ENCODE measurements at places on chromosomes 6 and 20.

GRCh38 chr6:11389977-11390376, 147.6 kb upstream of the TMEM170B start:
- DNase-seq, result no peak

- peak; percentile 57 for DNase-seq
Measured at GRCh38 chr20:58650181-58650775, 805 bp upstream of the STX16 start.

- DNase-seq, result peak; percentile 51
Measured at GRCh38 chr6:3284436-3284876, 25.7 kb downstream of the PSMG4 start.

DNA sequence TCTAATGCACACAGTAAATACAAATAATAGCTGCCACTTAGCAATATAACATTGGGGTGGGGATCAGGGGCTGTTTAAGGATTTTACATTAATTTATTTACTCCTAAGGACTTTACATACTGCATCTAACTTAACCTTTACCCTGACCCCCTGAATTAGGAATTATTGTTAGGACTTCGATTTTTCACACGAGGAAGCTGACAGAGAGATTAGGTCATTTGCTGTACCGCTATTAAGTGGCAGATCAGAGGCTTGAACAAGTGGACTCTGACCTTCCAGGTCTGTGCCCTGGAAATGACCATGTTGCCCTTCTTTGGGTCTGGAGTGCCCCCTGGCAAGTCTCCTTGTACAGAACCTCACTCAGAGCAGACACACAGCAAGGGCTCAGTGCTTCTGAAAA, 5.2 kb upstream of the ELMO2 start:
- DNase-seq, result no peak

- no peak for DNase-seq
Measured at GRCh38 chr20:9147547-9148024, 78.7 kb downstream of the PLCB4 start.

DNA sequence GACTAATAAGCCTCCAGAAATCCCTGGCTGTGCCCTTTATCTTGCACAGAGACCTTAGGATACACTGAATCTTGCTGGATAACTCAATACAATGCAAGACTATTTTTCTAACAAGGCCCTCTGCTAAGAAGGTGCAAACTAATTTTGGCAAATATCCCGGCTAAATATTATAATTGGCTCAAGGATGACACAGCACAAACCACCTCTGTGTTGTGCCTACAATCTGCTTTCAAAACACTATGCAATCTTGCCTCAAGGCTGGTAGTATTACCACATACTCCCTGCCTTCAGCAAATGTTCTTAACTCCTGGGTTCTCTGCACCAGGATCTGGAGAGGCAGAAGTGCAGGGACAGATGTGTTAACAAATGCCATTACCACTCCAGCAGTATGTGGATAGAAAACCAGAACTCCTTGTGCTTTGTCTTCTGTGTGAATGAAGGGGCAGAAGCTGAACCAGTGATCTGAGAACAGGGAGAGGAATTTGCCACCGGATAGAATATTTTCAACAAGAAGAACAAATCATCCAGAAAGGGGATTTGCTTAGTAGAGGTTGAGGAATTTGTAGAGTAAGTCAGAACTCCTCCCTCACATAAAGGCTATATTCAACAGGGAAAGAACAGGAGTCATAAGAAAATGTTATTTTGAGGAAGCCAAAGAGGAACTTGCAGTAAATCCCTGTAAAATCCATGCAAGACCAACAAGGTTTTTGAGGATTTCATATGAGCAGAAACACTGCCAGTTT, 74.1 kb upstream of the SLC4A11 start:
- no peak for DNase-seq

DNA sequence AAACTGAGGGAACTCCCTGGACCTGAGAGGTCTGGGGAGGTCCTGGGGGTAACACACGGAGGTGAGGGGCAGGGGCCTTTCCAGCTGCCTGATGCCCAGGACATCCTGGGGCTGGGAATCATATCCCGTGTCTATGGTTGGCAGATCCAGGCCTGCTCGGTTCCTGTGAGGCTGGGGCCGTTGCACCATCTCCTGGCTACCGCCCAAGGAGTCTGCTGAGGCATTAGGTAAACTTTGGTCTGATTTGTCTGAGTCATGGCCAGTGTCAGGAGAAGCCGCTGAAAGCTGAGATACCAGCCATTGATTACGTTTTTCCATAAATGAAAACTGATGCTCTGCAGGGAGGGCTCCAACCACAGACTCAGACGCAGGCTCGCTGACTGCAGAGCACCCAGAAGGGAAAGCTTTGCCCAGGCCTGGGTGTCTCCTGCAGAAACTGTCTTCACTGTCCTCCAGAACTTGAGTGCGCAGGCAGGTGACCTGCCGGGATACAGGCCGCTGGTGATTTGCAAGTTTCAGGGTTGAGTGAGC, 14.2 kb downstream of the TRAF3IP2 start:
- peak; percentile 90 for DNase-seq

GRCh38 chr20:59482351-59483187, 121.8 kb upstream of the PHACTR3 start:
- DNase-seq, result no peak

- peak; percentile 97 for DNase-seq
Measured at GRCh38 chr20:45890985-45891983, at the start of the genes CTSA and NEURL2. Gene CTSA (plus strand): TSS chr20:45891335. CDS start chr20:45891569, 234 bp downstream. Gene NEURL2 (minus strand): TSS chr20:45891208. CDS start chr20:45890991, 217 bp downstream.

DNA sequence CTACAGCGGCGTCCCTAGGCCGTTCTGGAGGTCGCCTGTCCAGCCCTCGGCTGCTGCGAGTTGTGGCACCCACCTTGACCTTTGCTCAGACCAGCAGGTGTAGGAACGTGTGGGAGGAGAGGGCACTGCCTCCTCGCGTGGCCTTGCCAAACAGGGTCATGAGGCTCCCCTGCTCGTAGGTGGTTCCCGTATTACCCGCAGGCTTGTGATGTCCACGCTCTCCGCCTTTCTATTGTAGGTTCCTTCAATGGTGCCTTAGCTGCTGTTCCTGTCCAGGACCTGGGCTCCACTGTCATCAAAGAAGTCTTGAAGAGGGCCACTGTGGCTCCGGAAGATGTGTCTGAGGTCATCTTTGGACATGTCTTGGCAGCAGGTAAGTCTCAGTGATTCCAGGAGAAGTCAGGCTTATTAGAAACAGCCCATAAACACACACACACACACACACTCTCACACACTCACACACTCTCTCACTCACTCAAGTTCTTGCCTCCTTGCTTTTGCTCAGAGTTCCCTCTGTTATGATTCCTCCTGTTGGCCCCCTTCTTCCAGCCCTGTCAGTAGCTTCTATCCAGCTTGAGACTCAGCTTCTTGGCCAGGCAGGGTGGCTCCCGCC, 942 bp downstream of the ACAT2 start:
- no peak for DNase-seq

GRCh38 chr20:3199976-3200755, 4.3 kb downstream of the DDRGK1 start:
- DNase-seq, result no peak

- DNase-seq, result no peak
Measured at GRCh38 chr6:159008656-159009288, 8.8 kb upstream of the RSPH3 start.

- no peak for DNase-seq
Measured at GRCh38 chr6:100121854-100122609, 128.0 kb upstream of the MCHR2 start.

- DNase-seq, result no peak
Measured at GRCh38 chr6:122404444-122404843, 5.0 kb downstream of the HSF2 start.

- no peak for DNase-seq
Measured at GRCh38 chr20:36313926-36314325, 7.8 kb downstream of the DLGAP4 start.

DNA sequence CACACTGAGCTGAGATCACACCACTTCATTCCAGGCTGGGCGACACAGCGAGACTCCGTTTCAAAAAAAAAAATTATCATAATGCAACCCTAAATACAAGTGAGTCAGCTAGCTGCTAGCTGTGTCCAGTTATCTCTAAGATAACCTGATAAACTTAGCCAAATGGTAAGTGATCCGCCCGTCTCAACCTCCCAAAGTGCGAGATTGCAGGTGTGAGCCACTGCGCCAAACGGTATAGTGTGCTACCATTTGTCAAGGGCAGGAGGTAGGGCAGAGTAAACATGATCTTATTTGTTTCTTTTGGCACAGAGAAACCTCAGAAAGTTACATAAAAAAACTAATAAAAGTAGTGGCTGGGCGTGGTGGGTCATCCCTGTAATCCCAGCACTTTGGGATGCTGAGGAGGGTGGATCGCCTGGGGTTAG, 4.7 kb upstream of the C6orf132 start:
- DNase-seq, result no peak

- no peak for DNase-seq
Measured at GRCh38 chr6:68473433-68474210, 161.5 kb upstream of the ADGRB3 start.

DNA sequence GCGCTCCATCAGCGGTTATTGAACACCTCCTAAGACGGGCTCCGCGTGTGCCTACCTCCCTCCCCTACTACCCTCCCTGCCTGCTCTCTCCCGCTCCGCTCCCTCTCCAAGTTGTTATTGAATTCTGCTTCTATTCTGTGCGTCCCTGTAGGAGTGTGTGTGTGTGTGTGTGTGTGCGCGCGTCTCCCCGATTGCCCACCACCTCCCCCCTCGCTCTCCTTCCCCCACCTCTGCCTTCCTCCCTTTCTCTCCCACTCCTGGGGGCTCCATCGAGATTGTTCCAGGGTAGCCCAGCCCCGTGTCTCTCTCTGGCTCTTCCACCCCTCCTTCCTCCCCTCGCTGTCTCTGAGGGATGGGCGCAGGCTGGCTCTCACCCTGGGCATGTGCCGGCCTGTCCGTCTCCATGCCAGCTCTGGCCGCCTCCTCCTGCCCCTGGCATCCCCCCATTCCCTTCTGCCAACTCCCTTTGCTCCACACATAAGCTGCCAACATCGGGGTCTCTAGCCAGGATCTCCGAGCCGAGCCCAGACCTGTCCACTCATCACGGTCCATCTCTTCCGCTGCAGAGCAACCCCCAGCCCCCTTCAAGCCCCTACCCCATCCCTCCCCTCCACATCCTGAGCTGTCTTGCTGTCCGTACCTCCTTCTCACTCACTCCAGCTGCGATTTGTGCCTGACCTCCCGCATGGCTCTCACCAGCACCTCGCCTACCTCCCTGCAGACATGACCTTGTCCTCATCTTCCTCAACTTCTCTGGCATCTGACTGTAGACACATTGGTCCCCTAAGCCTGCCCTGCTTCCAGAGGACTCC, 68.5 kb downstream of the SRC start:
- no peak for DNase-seq

GRCh38 chr6:5518936-5519491, 257.7 kb downstream of the FARS2 start:
- no peak for DNase-seq

GRCh38 chr20:57514273-57514751, 10.6 kb downstream of the CTCFL start:
- DNase-seq, result peak; percentile 67

DNA sequence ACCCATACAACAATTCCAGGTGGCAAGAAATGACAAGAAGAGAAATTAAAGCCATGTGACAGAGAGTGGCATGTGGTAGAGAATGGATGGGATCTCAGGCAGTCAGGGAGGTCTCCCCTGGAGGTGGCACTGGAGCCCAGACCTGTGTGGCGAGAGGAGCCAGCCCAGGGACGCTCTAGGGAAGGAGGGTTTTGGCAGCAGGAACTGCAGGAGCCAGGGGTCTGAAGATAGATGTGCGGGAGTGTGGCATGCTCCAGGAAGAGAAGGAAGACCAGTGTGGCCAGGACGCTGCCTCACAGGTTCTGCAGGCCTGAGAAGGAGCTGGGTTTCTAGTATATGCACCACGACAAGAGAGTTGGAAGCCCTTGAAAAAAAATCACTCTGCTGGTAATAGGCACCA, 45.1 kb downstream of the SPATA2 start:
- no peak for DNase-seq

DNA sequence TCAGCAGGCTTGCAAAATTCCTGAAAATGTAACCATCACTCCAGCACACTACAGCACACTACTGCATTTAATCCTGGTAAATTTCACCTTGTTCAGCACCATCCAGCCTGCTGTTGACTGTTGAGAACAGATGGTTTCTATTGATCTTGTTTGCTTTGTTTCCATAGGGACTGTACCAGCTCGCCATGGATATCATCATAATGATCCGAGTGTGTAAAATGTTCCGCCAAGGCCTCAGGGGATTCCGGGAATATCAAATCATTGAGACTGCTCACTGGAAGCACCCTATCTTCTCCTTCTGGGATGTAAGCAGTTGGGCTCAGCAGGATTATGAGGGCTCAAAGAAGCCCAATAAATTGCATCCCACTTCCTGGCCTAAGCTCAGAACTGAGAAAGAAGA, 4.1 kb downstream of the CNBD2 start:
- no peak for DNase-seq

- DNase-seq, result no peak
Measured at GRCh38 chr6:149271348-149272340, 45.9 kb upstream of the TAB2 start.

DNA sequence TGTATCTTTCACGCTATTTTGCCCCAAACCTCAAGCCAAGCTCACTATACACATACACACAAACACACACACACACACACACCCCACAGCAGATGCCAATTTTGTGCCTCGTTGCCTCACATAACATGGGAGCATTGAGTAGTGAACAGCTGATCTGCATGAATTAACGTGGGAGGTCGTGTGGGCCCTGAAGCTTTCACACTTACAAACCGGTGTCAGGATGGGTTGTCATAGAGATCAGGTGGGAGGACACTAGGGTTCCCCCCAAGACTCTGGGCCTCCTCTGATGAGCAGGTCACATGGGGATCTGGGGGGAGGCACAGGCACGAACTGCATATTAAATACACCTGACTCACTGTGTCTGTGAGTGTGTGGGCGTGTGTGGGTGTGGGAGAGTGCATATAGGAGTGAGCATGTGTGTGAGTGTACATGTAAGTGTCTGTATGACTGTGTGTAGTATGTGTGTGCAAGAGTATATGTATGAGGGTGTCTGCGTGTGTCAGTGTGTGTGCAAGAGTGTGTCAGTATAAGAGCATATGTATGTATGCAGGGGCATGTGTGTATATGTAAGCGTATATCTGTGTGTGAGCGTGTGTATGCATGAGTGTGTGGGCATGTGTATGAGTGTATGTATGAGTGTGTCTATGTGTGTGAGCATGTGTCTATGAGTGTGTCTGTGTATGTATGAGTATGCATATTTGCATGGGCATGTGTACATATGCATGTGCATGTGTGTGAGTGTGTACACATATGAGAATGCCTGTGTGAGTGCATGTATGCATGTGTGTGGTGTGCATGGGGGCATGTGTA, 370.4 kb downstream of the PREX1 start:
- no peak for DNase-seq

GRCh38 chr6:69818223-69818930, 21.6 kb upstream of the LMBRD1 start:
- DNase-seq, result no peak

GRCh38 chr20:46127396-46128010, 9.4 kb downstream of the CD40 start:
- DNase-seq, result no peak

DNA sequence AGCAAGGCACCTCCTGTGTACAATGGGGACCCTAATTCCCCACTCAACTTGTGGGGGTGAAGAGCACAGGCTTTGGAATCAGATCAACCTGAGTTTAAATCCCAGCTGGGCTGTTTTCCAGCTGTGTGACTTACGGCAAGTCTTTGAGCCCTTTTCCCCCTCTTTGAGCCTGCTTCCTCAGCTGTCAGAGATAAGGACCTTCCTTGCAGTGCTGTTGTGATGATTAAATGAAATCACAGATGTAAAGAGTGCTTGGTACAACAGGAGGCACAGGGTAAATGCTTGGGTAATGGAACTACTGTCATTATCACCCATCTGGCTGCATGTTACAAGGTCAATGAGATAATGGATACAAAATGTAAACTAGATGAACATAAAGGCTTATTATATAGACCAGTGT, 3.2 kb downstream of the SNX21 start:
- DNase-seq, result no peak

GRCh38 chr6:22254886-22255285, 42.0 kb downstream of the PRL start:
- no peak for DNase-seq

- DNase-seq, result peak; percentile 5
Measured at GRCh38 chr20:45991616-45992015, 17.1 kb upstream of the MMP9 start.
